ENCODE measurements at places on chromosomes 12 and 14. TPM values are rescaled to one million over a fixed set of nuclear protein-coding genes. Genes with fewer than 3 reads are reported as not detected.
A peak's percentile ranks its signal among the peaks of the same experiment; 100 is the strongest.

GRCh38 chr12:1655225-1655788, 26.3 kb downstream of the WNT5B start:
- no peak for DNase-seq
- H3K4me3 ChIP-seq, result no peak overlapping the region
- H3K36me3 ChIP-seq, result no peaks in the 10 kb centered on the region
- no peaks in the 10 kb centered on the region for H3K4me1 ChIP-seq
- H3K27ac ChIP-seq, result no peak overlapping the region

DNA sequence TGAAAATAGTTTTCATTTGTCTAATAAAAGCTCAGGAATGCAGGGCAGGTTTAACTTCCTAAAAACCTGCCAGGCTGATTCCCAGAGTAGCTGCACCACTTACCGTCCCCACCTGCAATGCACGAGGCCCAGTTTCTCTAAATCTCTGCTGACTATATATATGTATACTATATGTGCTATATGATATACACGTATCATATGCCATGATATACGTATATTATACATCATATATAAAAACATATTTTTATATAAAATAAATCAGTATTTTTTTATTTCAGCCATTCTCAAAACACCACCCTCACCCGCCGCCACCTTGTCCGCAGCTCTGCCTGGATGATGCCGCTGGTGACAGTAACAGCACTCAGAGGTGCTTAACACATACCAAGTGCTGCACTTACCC, 2.3 kb downstream of the ANKLE2 start:
- peaks cover 9% of the 10 kb centered on the region for H3K36me3 ChIP-seq
- H3K4me3 ChIP-seq, result no peak overlapping the region
- H3K27me3 ChIP-seq, result no peaks in the 10 kb centered on the region
- no peak for DNase-seq
- H3K4me1 ChIP-seq, result peaks cover 20% of the 10 kb centered on the region
- H3K27ac ChIP-seq, result no peak overlapping the region

DNA sequence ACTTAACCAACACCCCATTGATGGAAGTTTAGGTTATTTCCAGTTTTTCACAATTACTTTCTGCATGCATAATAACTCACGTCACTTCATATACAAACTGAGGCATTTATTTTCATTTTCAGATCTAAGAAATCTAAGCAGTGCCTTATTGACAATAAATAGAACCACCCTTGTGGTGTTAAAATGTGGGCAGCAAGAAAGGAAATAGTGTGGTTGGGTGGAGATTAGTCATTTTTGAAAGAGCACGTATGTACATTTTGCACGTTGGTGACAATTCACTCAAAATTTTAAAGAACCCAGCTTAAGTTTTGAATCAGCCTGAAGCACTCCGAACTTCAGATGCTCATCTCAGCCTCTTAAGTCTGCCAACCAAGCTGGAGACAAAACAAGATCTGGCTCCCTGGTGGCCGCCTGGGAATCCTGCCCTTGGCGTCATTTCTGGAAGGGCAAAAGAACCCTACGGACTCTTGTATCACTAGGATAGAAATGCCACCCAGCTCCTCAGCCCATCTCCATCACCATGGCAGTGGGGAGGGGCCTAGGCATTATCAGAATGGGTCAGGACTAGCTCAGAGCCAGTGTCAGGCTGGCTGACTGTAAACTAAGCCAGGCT, 89.5 kb upstream of the BCL2L14 start:
- peak overlapping the region; percentile 49 for H3K27ac ChIP-seq
- no peaks in the 10 kb centered on the region for H3K27me3 ChIP-seq
- H3K36me3 ChIP-seq, result no peaks in the 10 kb centered on the region
- H3K4me1 ChIP-seq, result peaks cover 32% of the 10 kb centered on the region
- peak overlapping the region; percentile 35 for H3K4me3 ChIP-seq

- no peaks in the 10 kb centered on the region for H3K27me3 ChIP-seq
- peaks cover 50% of the 10 kb centered on the region for H3K4me1 ChIP-seq
- no peak for DNase-seq
- H3K4me3 ChIP-seq, result no peak overlapping the region
- H3K36me3 ChIP-seq, result no peaks in the 10 kb centered on the region
These were observed 16.1 kb downstream of the WNK1 start for GRCh38 chr12:768434-768833.

DNA sequence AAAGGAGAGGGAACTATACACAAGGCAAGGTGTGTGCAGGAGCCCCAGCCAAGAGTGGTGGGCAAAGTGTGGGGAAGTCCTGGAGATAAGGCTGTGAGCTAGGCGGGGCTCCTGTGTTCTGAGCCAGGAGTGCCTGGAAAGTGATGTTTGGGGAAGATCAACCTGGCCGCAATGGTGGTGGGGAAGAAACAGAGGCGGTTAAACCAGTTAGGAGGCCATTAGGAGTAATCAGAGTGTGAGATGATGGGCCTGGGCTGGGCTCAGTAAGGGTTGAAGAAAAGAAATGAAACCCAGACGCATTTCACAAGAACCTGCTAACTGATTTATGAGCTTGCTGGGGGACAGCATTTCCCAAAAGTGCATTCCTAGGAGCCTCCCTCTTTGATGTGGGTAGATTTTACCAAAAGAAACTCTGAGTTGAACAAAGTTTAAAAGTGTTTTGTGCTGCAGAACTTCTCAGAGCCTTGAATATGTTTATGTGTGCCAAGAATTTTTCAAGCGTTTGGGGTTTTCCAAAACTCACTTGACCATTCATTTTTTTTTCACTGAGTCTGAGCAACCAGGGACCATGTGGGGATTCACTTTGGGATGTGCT, 34.2 kb upstream of the LRP1-AS start:
- no peaks in the 10 kb centered on the region for H3K27me3 ChIP-seq
- H3K27ac ChIP-seq, result no peak overlapping the region
- no peaks in the 10 kb centered on the region for H3K4me1 ChIP-seq
- DNase-seq, result no peak
- H3K36me3 ChIP-seq, result no peaks in the 10 kb centered on the region

DNA sequence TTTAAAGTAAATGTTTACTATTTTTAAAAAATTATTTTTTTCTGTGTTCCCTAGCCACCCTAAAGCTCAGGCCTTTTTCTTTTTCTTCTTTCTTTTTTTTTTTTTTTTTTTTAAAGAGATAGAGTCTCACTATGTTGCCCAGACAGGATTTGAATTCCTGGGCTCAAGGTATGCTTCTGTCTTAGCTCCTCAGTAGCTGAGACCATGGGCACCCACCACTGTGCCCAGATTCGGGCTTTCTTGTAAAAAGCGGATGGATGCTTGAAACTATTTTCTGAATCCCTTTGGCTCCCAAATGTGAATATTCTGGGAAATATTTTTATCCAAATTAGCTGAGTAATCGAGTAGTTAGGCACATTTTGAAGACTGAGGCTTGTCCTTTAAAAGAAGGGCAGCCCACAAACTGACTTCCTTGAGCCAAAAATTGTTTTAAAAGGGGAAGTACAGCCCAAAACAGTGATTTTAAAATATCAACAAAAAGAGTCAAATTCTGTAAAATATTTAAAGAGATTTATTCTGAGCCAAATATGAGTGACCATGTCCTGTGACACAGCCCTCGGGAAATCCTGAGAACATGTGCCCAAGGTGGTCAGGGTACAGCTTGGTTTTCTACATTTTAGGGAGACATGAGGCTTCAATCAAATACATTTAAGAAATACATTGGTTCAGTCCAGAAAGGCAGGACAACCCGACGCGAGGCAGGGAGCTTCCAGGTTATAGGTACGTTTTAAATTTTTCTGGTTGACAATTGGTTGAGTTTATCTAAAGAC, 28.8 kb upstream of the HIGD1C start:
- no peaks in the 10 kb centered on the region for H3K27me3 ChIP-seq
- H3K27ac ChIP-seq, result peak overlapping the region; percentile 48
- H3K4me1 ChIP-seq, result peaks cover 15% of the 10 kb centered on the region
- H3K4me3 ChIP-seq, result peak overlapping the region; percentile 42
- DNase-seq, result no peak

DNA sequence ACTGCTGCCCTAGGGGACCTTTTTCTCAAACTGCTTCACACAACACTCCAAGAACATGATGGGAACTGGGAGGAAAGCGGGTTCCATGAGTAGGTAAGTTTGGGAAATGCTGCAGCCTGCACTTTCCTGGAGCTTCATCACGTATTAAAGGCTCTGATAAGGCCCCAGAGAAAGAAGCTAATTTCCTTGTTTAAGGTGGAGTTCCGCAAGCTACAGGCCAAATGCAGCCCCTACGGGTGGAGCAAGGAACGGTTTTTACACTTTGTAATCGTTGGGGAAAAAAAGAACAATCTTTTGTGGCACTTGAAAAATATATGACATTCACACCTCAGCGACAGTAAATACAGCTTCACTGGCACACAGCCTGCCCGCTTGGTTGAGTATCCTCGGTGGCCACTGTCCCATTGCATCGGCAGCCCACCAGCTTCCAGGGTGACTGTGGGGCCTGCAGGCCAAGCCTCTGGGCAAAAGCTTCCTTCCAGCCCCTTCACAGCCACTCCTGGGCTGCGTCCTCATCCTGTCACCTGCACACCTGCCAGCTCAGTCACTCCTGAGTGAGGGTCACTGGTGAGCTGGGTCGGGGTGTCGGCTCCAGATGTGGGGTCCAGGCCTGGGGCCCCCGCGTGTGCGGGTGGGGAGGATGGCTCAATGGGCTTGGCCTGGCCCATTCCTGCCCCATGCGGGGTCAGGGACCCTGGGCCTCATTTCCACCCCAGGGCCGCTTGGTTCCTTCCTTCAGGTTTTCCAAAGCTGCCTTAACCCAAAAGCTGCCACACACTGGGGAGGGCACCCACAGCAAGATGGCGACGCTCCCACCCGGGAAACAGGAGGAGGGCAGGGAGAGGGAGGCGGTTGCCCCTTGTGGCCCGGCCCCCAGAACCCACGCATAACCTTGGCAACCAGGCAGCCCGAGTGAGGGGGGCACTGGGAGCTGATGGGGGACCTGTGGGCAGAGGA, 2.4 kb downstream of the AMN start:
- peaks cover 26% of the 10 kb centered on the region for H3K4me1 ChIP-seq
- DNase-seq, result no peak
- H3K36me3 ChIP-seq, result no peaks in the 10 kb centered on the region
- no peak overlapping the region for H3K4me3 ChIP-seq

- no peak for DNase-seq
- no peaks in the 10 kb centered on the region for H3K36me3 ChIP-seq
- H3K27me3 ChIP-seq, result no peaks in the 10 kb centered on the region
- no peaks in the 10 kb centered on the region for H3K4me1 ChIP-seq
These were observed 88.5 kb downstream of the TSPAN8 start for GRCh38 chr12:71069311-71069710.

GRCh38 chr12:46244273-46244915, 24.4 kb downstream of the SLC38A1 start:
- H3K27ac ChIP-seq, result no peak overlapping the region
- peaks cover 33% of the 10 kb centered on the region for H3K36me3 ChIP-seq
- no peaks in the 10 kb centered on the region for H3K27me3 ChIP-seq
- H3K4me3 ChIP-seq, result no peak overlapping the region

- H3K27me3 ChIP-seq, result no peaks in the 10 kb centered on the region
- no peaks in the 10 kb centered on the region for H3K4me1 ChIP-seq
- no peak overlapping the region for H3K4me3 ChIP-seq
- no peak overlapping the region for H3K27ac ChIP-seq
These were observed 25.2 kb downstream of the NID2 start for GRCh38 chr14:52043690-52044089.

GRCh38 chr12:52350021-52350620, 17.2 kb downstream of the KRT85 start:
- peaks cover 21% of the 10 kb centered on the region for H3K4me1 ChIP-seq
- H3K4me3 ChIP-seq, result no peak overlapping the region
- DNase-seq, result no peak
- H3K27ac ChIP-seq, result no peak overlapping the region
- no peaks in the 10 kb centered on the region for H3K36me3 ChIP-seq

- no peaks in the 10 kb centered on the region for H3K27me3 ChIP-seq
- H3K36me3 ChIP-seq, result no peaks in the 10 kb centered on the region
- no peak overlapping the region for H3K27ac ChIP-seq
- no peaks in the 10 kb centered on the region for H3K4me1 ChIP-seq
- no peak overlapping the region for H3K4me3 ChIP-seq
- no peak for DNase-seq
These were observed 95.6 kb downstream of the DAAM1 start for GRCh38 chr14:59284059-59284458.

- H3K4me1 ChIP-seq, result no peaks in the 10 kb centered on the region
- no peaks in the 10 kb centered on the region for H3K27me3 ChIP-seq
- DNase-seq, result no peak
- H3K27ac ChIP-seq, result no peak overlapping the region
- no peak overlapping the region for H3K4me3 ChIP-seq
These were observed 349.6 kb upstream of the CLEC14A start for GRCh38 chr14:38605193-38606114.

- no peaks in the 10 kb centered on the region for H3K4me1 ChIP-seq
- no peak overlapping the region for H3K4me3 ChIP-seq
- H3K36me3 ChIP-seq, result no peaks in the 10 kb centered on the region
- no peaks in the 10 kb centered on the region for H3K27me3 ChIP-seq
- H3K27ac ChIP-seq, result no peak overlapping the region
These were observed 57.4 kb downstream of the ISCA2 start for GRCh38 chr14:74551001-74551400.

DNA sequence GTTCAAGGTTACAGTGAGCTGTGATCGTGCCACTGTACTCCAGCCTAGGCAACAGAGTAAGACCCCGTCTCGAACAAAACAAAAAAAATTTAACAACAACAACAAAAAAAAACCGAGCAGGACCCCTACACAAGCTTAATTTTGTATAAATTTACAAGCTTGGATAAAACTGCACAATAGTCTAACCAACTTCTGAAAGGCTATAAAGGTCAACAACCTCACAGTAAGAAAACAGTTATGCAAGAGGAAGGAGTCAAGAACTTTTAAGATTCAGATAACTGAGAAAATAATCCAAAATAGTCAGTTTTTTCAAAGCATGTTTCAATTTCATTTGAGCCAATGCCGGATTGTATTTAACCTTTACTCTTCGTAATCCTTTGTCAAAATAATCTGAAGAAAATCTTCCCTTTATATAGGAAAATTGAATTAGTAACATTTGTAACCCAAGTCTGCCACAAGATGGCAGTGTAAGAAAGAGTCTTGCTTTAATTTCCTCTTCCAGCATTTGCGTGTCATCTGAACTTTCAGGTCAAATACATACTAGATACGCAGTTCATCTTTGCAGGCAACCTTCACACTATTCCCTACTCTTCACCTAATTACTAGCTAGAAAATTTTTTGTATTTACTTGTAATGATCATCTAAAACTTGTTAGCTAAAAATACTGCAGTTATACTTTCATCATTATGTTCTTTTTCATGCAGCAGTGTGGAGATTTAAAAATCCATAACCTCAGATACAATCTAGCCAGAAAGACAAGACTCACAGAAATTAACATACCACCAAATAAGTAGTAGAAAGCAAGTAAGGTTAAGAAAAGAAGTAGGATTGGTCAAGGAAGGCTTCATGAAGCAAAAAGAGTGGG, 5.8 kb downstream of the CCNB1IP1 start:
- no peaks in the 10 kb centered on the region for H3K27me3 ChIP-seq
- H3K27ac ChIP-seq, result no peak overlapping the region
- DNase-seq, result peak; percentile 67
- H3K36me3 ChIP-seq, result no peaks in the 10 kb centered on the region
- H3K4me1 ChIP-seq, result peaks cover under 1% of the 10 kb centered on the region

GRCh38 chr12:50599366-50600095, 94.7 kb downstream of the DIP2B start:
- no peak for DNase-seq
- H3K27me3 ChIP-seq, result no peaks in the 10 kb centered on the region
- H3K27ac ChIP-seq, result no peak overlapping the region
- no peaks in the 10 kb centered on the region for H3K36me3 ChIP-seq

- H3K4me3 ChIP-seq, result no peak overlapping the region
- H3K4me1 ChIP-seq, result no peaks in the 10 kb centered on the region
- H3K27me3 ChIP-seq, result no peaks in the 10 kb centered on the region
- no peak overlapping the region for H3K27ac ChIP-seq
- DNase-seq, result no peak
These were observed 1211.7 kb downstream of the TMEM121 start for GRCh38 chr14:106738075-106738474.

The PPP2R3C gene
- 46.9 TPM for total RNA-seq

The C12orf60 gene
- total RNA-seq, result 3.1 TPM

The IL31 gene
- total RNA-seq, result 5.1 TPM

The LMNTD1 gene
- not detected for total RNA-seq

The PTPRR gene
- total RNA-seq, result not detected

The ACTR10 gene
- total RNA-seq, result 41.5 TPM

All from CD8-positive, alpha-beta memory T cell (primary cell).